ENCODE measurements at places on chromosomes 7 and 10. TPM values are rescaled to one million over a fixed set of nuclear protein-coding genes. Genes with fewer than 3 reads are reported as not detected.

GRCh38 chr7:36308031-36308430, 81.6 kb upstream of the ANLN start:
- no peak for DNase-seq

DNA sequence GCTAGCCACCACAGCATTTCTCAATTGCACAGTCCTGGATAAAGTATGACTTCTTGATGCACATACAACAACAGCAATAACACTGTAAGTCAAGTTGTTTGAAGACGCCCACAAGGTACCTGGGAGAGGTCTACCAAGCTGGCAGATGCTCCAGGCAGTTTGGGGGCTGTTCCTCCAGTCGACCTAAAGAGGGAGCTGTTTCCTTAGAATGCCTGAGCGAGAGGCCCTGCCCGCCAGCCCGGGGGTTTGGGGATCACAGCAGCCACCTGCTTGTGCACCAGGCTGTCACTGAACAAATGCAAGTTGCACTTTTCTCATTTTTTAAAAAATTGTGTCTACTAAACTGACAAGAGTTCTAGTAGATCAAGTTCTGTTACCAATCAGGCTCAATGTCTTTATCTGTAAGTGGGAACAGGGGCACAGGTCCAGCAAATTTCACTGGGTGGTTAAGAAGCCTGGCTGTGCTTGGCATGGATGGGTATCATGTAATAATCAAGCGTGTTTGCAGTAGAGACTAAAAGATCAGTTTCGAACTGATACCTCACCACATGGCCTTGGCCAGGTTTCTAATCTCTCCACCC, 193.8 kb upstream of the ADO start:
- peak; percentile 65 for DNase-seq

- no peak for DNase-seq
These were observed 51.6 kb upstream of the MGMT start for GRCh38 chr10:129415215-129416140.

DNA sequence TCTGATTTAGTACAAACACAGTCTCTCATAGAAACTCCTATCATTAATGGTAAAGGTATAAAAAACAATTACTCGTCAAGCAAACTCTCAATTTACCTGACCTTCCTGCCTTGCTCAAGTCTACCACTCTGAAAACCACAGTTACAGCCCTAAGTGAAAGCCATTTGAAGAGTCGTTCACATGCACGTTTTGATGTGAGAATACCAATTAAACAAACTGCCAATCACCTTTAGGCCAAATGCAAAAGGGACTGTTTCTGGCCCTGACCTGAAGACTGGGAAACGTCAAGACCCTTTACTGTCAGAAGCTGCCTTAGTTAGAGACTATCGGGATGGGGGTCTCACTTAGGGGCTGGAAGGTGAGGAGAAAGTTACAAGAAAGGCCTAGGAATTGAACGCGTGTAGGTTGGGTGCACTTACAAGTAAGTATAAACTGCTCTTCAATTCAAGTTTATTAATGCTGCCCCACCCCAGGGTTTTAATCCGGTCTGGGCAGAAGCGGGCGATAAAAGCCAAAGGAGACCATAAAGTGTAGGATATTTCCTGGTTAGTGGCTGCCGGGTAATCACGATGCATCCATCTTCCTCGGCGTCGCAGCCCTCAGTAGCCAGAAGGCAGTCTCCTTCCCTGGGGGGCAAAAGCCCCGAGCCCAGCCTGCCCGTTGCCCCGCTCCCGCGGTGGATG, 935 bp downstream of the TM9SF3 start:
- no peak for DNase-seq

CNNM1 gene
- total RNA-seq = 2.4 TPM

- DNase-seq = no peak
These were observed 100.0 kb upstream of the KCNMA1 start for GRCh38 chr10:77737608-77738007.

- DNase-seq = no peak
These were observed 77.4 kb downstream of the CYP26A1 start for GRCh38 chr10:93150990-93151547.

DNA sequence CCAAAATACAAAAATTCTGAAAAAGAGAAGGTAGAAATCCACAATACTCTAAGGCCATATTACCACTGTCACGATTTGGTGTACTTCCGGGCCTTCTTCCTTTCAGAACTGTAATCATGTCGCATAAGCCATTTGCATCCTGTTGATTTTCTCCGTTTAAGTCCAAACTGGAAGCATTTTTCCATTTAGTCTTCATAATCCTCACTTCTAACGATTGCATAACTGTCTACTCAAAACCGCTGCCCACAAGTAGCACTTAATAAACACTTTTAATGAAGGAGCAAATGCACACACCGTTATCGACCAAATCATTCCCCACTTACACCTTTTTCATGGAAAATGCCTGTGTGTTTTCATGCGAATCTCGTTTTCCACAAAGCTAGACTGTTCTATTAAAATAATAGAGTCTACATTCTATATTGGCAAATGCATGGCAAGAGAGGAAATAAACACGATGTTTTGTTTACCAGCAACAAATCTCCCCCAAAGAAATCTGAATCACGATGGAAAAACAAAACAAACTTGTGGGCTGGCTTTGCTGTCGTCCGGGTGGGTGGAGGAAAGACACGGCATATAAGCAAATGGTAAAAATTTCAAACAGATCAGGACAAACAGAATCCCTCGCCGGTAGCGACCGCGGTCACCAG, 1.0 kb downstream of the ATE1 start:
- DNase-seq = peak; percentile 17

ITIH5 gene
- 14.7 TPM for total RNA-seq

DNA sequence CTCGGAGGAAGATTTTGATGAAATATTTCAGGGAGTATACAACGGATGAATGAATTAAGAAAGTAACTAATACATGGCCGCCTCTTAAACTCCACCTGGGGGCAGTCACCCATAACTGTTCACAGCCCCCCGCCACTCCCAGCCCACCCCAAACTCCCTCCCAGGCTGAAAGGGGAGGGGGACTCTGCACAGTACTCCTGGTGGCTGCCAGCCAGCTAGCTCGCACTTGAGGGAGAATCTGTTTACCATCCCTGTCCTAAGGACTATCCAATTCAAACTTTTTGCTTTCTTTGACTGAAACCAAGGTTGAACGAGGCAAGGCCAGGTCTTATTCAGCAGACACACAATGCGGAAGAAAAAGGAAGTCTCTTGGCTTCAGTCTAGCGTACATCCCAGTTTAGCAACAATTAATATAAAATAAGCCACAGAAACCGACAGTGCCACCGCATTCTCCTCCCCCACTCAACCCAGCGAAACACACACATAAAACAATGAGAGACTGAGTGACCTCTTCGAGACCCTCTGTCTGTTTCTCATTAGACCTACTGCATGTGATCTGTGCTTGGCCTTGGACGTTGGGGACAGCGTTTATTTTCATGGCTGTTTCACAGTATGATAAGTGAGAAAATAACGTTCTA, 219.5 kb downstream of the GLI3 start:
- no peak for DNase-seq

SLC29A3 gene
- 1.2 TPM for total RNA-seq

DNA sequence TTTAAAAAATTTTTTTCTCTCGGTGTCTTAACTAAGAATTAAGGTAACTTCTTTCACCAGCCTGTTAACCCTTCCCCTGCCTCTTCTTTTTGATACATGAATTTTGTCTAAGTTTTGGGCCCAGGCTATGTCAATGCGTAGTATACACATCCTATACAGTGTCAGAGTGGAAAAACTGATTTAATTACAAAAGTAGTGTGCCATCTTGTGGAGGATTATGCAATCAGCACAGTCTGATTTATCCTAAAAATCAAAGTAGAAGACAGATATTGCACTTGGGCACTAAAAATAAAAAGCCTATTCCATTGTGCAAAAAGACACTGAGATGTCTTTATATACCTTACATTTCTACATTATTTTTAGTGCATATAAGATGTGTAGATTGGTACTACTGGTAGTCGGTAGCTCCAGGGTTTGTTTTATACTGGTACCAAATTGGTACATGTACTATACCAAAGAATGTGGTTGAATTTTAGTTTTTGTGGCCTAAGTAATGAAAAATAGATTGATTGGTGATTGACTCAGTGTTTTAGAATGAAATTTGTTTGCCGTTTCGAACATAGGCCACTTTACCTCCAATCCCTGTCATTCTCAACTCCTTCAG, 96.6 kb downstream of the MKLN1 start:
- DNase-seq = peak; percentile 16

GRCh38 chr7:49346195-49346899, 422.0 kb downstream of the CDC14C start:
- no peak for DNase-seq

GRCh38 chr7:6637544-6638229, 569 bp downstream of the ZNF316 start:
- no peak for DNase-seq
